ENCODE measurements at places on chromosomes 4 and X.

GRCh38 chr4:1449475-1449832 lies 43.2 kb upstream of the NKX1-1 start:
- H3K4me3 ChIP-seq, result no peak overlapping the region
- no peak for DNase-seq
- no peaks in the 10 kb centered on the region for H3K36me3 ChIP-seq
- H3K4me1 ChIP-seq, result no peaks in the 10 kb centered on the region

DNA sequence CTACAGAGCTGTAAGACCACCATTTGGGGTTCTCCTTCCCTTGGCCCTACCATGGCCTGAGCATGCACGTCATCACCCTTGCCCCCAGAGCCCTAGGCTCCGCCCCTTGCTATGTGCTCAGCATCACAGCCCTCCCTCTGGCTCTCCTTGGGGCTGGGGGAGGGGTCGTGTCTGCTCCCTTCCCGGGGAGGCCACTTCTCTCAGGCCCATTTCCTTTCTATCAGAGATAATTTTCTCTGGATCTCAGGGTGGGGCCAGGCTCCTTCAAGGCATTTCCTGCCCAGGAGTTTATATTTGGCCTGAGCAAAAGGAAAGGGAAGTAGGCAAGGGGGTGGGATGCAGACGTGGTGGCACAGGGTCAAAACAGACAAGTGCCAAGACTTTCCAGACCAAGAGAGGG lies 55.9 kb downstream of the STARD8 start:
- H3K27me3 ChIP-seq, result no peaks in the 10 kb centered on the region
- DNase-seq, result no peak
- H3K27ac ChIP-seq, result no peak overlapping the region
- H3K4me1 ChIP-seq, result no peaks in the 10 kb centered on the region

DNA sequence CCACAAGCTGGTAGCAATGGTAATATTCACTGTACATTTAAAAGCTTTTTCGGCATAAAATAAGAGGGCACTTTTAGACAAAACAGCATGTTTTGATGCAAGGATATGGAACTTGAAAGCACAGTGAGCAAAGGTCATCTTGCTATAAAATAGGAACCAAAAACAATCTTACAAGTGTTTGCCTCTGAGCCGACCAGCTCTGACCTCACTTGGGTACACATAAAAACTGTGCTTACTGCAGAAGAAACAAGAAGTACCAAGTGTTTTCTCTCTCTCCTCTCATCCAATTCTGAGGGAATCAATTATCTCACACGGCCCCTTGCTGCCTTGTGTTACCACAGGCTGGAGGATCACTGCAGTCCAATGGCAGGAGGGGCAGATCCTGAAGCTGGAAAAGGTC lies 4.8 kb upstream of the IQSEC2 start:
- H3K27me3 ChIP-seq, result no peaks in the 10 kb centered on the region
- peaks cover 35% of the 10 kb centered on the region for H3K4me1 ChIP-seq
- H3K27ac ChIP-seq, result peak overlapping the region; percentile 50
- no peaks in the 10 kb centered on the region for H3K36me3 ChIP-seq

DNA sequence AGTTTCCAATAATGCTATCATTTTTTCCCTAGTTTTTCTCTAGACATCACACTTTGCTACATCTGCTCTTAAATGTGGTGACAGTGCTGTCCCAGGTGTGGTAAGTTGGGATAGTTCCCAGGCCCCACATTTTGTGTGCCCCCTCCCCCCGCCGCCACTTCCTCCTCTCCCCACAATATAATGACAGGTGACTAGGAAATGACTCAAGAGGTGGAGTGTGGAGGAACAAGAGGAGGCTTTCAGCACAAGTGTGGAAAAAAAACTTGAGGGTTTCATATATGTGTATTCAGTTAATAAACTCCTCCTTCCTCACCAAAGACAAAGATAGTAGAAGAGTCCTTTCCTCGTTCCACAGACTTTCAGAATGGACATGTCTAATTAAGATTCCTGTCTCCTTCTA lies 18.3 kb upstream of the IL21 start:
- H3K27ac ChIP-seq, result no peak overlapping the region
- no peak for DNase-seq
- H3K4me3 ChIP-seq, result no peak overlapping the region
- H3K4me1 ChIP-seq, result peaks cover 9% of the 10 kb centered on the region

Measured in activated CD4-positive, alpha-beta T cell treated with anti-CD3 and anti-CD28 coated beads, Interleukin-2, amount 10 ng/mL, durations not matched to agents 7 days and 5 days (primary cell).